T-helper 9 cell (primary cell): ENCODE measurements at places on chromosomes 2 and 18.

DNA sequence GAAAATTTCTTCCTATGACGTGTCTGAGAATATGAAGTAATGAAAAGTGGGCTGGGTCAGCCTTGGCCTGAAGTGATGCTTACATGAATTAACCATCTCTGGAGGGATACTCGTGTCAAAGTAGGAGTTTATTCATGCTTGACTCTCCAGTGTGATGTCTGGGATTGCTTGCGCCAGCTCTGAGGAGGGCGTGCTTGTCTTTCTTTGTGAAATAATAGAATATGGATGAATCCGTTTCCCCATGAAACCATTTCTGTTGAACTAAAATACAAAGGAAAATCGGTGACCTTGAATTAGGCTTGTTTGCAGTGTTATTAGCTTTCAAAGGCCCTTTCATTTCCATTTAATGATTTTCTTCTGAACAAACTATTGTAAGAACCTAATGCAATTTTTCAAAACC is 77.9 kb downstream of the EML6 start:
- DNase-seq = no peak

DNA sequence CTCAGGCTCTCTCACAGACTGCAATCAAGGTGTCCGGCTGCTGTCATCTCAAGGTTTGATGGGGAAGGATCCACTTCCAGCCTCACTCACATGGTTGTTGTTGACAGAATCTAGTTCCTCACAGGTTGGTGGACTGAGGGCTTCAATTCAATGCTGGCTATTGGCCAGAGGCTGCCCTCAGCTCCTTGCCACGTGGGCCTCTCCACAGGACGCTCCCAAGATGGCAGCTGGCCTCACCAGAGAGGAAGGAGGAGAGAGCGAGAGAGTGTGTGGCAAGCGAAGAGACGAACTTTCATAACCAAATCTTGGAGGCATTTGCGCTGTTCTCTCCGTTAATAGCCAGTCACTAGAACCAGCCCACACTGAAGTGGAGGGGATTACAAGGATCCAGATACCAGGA is 13.5 kb upstream of the DNMT3A start:
- DNase-seq = no peak

DNA sequence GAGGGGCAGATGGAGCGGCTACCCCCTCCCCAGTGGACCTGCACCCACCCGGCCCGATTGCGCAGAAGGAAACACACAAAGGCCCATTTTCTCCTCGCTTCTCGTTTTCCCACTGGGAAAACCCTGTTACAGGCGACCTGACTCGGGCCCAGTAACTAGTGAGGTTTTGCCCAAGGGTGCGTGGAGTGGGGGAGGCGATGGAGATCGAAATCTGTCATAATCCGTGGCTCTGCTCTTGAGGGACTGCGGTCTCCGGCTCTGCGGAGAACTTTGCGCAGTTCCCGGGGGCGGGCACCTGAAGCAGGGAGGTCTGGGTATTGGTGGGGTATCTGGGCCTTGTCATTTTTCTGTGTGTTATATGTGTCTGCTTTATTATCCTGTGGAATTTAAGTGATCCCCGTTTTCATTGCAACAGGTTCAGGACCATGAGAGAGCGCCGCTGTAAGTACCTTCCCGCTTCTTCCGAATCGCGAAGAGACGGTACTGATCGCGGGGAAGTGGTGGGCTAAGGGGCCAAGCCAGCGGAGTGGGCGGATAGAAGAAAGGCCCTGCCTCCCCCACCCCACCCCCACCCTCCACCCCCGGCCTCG is 4.0 kb upstream of the HOXD4 start:
- no peak for DNase-seq

DNA sequence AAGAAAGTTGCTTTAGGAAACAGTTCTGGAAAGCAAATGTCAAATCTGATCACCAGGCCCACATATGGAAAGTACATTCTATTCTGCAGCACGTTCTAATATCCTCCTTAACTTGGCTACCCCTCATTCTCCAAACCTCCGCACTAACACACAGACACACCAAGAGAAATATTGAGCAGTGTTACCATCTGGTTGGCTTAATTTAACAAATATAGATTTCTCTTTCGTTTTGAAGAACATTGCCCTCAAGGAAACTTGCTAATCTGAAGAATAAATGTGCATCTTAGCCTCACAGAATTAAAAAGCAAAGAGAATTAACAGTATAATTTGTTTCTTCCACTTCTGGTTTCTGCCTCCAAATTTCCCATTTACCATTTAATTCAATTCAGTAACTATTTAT is 72.8 kb upstream of the TTC39C start:
- DNase-seq = no peak

GRCh38 chr2:168538133-168538532 is 82.1 kb downstream of the CERS6 start:
- no peak for DNase-seq

DNA sequence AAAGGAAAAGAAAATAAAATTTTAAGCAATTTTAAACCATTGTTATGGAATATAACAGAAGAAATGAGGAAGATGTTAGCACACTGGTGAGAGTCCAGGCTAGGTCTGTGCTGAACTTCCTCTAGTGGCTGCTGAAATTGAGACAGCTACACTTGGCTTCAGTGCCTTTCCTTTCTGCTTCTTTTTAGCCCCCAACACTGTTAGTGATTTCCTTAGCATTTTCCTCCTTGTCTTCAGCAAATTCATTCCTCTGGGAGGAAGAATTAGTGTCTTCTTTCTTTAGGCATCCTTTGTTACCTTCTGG is 47.6 kb downstream of the ITGAV start:
- no peak for DNase-seq

GRCh38 chr2:159150280-159150746 is 136.2 kb downstream of the WDSUB1 start:
- DNase-seq = no peak

GRCh38 chr2:38592951-38593350 is 9.8 kb downstream of the HNRNPLL start:
- no peak for DNase-seq

DNA sequence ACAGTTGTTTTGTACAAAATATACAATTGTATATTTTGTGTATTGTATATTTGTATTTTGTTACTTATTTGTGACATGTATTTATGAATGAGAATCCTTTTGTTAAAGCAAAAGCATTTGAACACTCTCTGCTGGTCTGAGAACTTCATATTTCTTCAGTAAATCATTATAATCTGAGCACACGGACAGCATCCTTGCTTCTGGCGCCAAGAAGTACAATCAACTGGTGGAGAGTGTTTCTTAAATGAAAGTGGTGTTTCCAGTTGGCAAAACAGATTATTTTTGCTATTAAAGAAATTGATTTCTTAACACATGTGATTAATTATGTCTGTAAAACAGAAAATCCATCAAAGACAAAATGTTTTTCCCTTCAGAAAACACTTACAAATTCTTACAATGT is 95.1 kb upstream of the COPS8 start:
- no peak for DNase-seq

DNA sequence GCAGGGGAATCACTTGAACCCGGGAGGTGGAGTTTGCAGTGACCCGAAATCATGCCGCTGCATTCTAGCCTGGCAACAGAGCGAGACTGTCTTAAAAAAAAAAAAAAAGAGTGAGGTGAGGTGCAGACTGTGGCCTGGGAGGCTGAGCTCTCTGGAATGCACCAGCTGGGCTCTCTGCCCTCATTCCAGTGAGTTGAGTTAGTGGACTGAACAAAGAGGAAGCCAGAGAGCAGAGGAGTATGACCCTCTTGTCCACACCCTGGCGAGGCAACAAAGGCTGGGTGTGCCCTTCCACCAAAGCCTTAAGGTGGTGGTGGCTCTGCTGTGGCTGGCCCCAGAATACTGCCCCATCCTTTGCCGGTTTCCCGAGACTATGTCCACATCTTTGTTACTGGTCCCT is 71.3 kb upstream of the ACKR3 start:
- no peak for DNase-seq

- DNase-seq = no peak
Measured at GRCh38 chr2:2048461-2048860, 282.6 kb downstream of the MYT1L start.

DNA sequence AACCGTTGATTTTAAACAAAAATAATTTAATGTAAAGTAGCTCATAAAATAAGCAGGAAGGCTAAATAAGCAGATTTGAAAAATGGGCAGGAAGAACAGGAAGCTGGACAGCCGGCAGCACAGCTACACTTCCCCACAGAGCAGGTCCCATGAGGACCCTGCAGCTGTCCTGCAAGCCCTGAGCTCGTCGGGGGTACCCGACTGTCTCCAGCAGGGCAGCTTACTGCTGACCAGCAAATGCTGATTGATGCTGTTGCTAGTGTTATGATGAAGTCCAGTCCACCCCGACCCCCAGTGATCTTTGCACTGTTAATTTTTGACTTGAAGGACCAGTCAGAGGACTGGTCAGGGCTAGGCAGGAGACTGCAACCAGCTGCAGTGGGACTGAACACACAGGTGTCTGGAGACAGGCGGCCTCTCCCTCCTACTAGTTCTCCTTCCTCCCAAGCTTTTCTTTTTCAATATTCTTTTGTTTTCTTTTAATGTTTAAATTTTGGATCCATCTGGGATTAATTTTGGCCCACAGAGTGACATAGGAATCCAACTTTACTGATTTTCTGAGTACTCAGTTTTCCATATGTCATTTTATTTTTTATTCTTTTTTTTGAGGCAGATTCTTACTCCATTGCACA is 27.7 kb downstream of the POLE4 start:
- no peak for DNase-seq

DNA sequence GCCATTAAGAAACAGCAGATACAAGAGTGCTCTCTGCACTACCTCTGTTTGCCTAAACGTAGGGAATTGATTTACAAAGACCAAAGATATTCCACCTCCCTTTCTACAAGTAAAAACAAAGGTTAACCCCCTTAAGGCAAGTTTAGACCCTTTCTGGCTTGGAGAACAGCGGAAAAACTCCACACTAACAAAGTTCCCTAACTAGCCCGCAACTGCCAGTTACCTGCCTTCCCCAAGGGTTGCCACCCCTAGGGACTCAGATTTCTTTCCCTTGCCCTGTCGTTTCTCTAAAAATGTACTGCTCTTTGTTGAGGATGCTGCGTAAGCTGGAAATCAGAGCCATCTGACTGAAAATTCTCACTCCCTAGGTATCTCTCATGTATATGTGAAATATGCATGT is 627.5 kb upstream of the SOX11 start:
- no peak for DNase-seq

DNA sequence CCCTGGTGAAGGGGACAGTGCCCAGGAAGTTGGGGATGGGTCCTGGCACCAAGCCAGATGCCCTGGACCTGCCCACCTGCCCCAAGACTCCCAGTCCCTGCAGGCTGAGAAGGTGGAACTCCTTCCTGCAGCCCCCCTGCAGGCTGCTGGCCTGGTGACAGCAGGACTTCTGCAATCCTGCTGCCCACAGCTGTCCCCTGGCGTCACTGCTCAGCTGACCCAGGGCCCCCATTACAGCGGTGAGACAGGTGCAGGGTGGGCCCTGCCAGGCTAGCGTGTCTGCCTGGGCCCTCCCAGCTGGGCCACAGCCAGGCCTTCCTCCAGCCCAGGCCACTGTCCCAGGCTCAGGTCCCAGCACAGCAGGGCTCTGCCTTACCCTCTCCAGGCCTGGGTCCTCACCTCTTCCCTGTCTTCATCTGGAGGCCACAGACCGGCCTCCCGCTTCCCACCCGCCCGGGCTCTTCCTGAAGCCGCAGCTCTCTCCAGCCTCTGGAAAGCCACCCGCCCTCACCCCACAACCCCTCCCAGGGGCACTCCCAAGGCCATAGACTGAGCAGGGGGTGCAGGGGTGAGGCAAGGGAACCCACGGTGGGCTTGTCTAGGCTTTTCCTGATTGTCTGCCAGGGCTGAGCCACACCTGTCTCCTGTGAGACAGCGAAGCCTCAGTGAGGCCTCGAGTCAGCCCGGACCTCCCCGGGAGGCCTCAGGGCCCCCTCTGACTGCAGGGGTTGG is 8.8 kb upstream of the ERFE start:
- DNase-seq = no peak
